ENCODE measurements at places on chromosomes 12 and 14. TPM values are rescaled to one million over a fixed set of nuclear protein-coding genes. Genes with fewer than 3 reads are reported as not detected.

DNA sequence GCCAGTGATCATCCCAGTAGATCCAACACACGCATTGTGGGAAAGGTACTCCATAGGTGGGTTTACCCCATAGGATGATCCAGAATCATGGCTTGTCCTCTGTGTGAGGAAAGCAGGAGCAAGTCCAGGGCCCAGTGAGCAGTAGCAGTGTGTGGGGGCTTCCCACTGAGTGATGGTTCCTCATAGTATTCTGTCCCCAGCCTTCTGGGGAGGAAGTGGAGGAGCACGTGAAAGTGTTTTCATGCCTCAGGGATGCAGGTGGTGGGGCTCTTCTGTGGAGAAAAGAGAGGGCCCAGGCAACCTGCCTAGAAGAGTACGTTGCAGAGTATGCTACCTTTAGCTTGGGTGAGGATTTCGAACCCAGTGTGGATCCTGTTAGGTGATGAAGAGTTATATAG lies 56.5 kb downstream of the SUSD6 start:
- no peak overlapping the region for H3K4me3 ChIP-seq
- H3K27me3 ChIP-seq, result no peaks in the 10 kb centered on the region
- no peaks in the 10 kb centered on the region for H3K36me3 ChIP-seq
- peaks cover 15% of the 10 kb centered on the region for H3K4me1 ChIP-seq

DNA sequence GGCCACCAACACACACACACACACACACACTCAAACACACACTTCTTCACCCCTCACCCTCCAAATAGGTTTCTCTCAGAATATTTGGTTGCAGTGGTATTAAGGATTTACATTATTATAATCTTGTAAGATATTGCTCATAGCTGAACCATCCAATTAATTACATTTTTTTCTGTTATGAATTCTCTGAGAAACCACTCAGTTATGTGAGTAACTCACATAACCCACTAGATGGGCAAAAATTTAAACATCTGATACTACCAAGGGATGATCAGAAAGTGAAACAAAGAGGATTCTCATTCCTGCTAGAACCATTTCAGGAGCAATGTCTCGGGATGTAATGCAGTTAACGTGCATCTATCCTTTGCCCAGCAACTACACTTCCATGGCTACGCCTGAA lies 31.6 kb downstream of the TMTC1 start:
- no peaks in the 10 kb centered on the region for H3K27me3 ChIP-seq
- no peaks in the 10 kb centered on the region for H3K4me1 ChIP-seq
- H3K36me3 ChIP-seq, result peaks cover 10% of the 10 kb centered on the region

DNA sequence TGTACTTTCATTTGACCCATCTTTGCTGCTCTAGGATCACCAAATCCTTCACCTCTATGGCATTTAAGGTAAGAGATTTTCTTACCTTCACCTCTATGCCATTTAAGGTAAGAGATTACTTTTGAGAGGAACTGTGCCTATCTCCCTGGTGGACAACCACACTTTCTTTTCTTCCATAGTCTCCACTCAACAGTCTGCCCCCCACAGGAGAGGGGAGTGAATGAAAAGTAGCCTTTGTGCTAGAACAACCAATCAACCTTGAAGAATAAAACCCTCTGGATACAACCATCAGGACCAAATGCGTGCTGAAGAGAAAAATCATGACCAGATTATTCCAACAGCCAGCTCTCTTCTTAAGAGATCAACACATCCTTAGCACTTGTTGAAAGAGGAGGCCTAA lies 258.6 kb upstream of the TMPO start:
- H3K4me1 ChIP-seq, result no peaks in the 10 kb centered on the region
- no peaks in the 10 kb centered on the region for H3K36me3 ChIP-seq
- H3K27me3 ChIP-seq, result no peaks in the 10 kb centered on the region
- no peak overlapping the region for H3K4me3 ChIP-seq
- H3K27ac ChIP-seq, result no peak overlapping the region
- DNase-seq, result no peak

GRCh38 chr12:88946372-88946997 lies 366.2 kb upstream of the KITLG start:
- H3K27ac ChIP-seq, result no peak overlapping the region
- no peaks in the 10 kb centered on the region for H3K36me3 ChIP-seq
- peak; percentile 80 for DNase-seq
- no peak overlapping the region for H3K4me3 ChIP-seq
- no peaks in the 10 kb centered on the region for H3K27me3 ChIP-seq

- H3K36me3 ChIP-seq, result no peaks in the 10 kb centered on the region
- DNase-seq, result no peak
- H3K27ac ChIP-seq, result no peak overlapping the region
- peaks cover 3% of the 10 kb centered on the region for H3K27me3 ChIP-seq
Measured at GRCh38 chr14:100649173-100649519, 61.9 kb upstream of the BEGAIN start.

DNA sequence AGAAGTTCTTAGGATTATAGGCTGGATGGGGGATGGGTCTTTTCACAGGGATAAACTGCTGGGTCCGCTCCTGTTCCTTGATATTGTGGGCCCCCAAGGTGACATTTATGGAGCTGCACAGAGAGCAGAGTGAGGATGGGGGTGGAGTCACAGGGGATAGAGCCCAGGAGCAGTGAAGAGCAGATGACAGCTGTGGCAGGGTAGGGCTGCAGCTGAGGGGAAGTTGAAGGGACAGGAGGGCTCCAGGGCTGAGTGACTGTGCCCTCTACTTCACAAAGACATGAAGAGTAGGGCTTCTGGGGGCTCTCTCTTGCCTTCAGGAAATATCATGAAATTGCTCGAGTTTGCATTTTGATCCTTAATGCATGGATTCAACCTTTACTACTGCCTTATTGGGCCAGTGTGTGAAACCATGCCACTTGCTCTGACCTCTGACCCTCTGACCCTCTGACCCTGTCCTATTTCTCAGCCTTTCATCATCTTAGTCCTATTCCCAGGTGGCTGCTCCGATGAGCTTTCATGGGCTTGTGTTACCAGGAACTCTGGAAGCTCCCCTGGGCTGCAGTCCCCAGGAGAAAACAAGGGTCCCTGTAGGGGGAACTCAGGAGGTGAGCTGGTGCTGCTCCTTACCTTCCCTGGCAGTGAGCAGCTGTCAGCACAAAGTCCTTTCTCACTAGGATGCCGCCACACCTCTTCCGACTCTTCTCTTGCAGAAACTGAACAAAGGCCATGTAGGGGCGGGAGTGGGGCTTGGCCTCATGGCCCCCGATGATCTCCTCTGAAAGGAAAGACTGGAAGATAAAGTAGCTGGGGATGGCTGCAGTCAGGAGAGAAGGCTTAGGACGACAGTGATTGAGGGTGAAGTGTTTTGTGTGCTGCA lies 1.6 kb downstream of the GZMH start:
- DNase-seq, result no peak
- H3K36me3 ChIP-seq, result no peaks in the 10 kb centered on the region
- no peaks in the 10 kb centered on the region for H3K27me3 ChIP-seq

DNA sequence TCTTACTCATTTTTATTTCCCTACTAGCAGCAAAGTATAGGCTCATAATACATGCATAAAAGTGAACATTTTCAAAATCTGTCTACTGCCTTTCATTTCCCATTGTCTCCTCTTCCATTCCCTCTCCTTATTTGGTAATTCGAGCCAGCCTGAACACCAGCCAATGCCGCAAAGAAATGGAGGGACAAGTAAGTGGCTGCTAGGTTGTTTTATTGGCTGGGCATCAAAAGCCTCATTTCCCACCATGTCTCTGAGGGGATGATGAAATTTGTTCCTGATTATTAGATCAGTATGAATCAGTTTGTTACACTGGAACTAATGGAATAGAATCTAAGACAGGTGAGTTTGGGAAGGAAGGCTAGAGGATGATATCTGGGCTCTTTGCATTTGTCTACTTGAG lies 143.5 kb downstream of the KCNA5 start:
- no peaks in the 10 kb centered on the region for H3K4me1 ChIP-seq
- H3K27me3 ChIP-seq, result no peaks in the 10 kb centered on the region
- no peak overlapping the region for H3K4me3 ChIP-seq
- DNase-seq, result no peak
- no peak overlapping the region for H3K27ac ChIP-seq
- no peaks in the 10 kb centered on the region for H3K36me3 ChIP-seq

Gene KLRB1
- 0.33 TPM for total RNA-seq
